MCF 10A (cell line): ENCODE measurements at places on chromosomes 6 and 20. TPM values are rescaled to one million over a fixed set of nuclear protein-coding genes. Genes with fewer than 3 reads are reported as not detected.

The EFCAB8 gene
- total RNA-seq: not detected in 2 replicates

GRCh38 chr20:40470445-40471260, 218.4 kb downstream of the MAFB start:
- DNase-seq: no peak

GRCh38 chr6:95309545-95309944, 267.8 kb upstream of the MANEA start:
- no peak for DNase-seq

- no peak for DNase-seq
Observed at GRCh38 chr6:79864421-79864820, 82.9 kb downstream of the ELOVL4 start.

- DNase-seq: no peak
Observed at GRCh38 chr6:45772886-45773495, 242.7 kb downstream of the CLIC5 start.

- DNase-seq: no peak
Observed at GRCh38 chr6:11714798-11715285, 63.8 kb downstream of the ADTRP start.

DNA sequence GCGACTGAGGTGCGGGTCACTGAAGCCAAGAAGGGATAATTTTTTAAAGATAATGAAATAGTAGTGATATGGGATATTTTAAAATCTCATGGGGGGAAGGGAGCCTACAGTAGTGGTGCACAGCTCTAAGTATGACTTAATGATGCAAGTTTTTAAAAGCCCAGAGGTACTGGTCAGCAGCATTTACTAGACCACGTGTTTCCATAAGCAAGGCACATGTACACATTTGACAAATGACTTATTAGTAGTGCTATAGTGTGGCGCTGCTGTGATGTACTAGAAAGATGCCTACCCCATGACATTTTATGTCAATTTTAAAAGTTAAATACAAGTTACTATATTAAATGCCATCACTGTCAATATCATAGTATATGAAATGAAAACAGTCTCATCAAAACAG, 7.5 kb upstream of the LINC00237 start:
- no peak for DNase-seq

GRCh38 chr6:45421709-45422502, 44.2 kb upstream of the SUPT3H start:
- peak; percentile 54 for DNase-seq
